ENCODE measurements at places on chromosomes 1 and 21.

DNA sequence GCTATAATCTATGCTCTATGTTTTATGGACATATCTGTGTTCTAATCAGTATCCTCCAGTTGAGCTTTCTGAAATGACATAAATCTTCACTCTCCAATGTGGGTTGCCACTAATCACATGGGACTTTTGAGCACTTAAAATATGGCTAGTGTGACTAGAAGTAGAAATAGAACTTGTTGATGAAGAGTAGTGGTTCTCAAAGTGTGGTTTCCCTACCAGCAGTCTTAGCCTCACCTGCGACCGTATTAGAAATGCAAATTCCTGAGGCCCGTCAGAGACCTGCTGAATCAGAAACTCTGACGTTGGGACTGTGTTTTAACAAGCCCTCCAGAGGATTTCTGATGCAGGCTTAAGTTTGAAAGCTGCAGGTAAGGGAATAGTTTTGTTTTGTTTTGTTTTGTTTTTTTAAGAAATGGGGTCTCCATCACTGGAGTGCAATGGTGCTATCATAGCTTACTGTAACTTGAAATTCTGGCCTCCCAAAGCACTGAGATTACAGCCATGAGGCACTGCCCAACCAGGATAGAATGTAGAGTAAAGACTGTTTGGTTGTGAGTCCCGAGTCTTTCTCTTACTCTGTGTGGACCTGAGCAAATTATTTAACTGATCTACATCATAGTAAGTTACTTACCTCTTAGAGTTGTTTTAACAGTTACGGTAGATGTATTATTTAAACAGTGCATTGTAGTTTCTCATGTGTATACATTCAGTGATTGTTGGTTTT lies 21.7 kb downstream of the GLRX2 start:
- no peak for DNase-seq

DNA sequence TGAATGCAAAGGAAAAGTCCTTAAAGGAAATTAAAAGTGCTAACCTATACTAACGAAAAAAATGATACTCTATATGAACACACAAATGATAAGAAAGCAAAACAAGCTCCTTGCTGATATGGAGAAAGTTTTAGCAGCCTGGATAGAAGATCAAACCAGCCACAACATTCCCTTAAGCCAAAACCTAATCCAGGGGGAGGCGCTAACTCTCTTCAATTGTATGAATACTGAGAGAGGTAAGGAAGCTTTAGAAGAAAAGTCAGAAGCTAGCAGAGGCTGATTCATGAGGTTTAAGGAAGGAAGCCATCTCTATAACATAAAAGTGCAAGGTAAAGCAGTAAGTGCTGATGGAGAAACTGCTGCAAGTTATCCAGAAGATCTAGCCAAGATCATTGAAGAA lies 3.4 kb downstream of the KRTAP23-1 start:
- DNase-seq = no peak

DNA sequence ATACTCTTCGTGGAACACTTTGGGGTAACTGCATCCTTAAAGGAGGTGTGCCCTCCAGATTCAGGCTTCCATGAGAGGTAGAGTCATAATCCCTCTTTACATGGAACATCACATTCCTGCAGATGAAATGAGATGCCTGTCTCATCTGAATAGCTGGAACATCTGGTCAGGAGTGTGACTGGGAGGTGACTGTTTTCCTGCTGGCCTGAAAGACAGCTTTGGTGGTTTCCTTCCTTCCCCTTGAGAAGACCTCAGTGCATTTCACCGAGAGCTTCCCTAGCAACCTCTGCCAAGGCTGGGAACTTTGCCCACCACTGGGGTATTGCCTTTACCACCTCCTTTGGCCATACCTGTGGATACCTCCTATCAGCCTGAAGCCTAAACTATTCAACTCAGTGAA lies 46.7 kb upstream of the GUCA2A start:
- no peak for DNase-seq

DNA sequence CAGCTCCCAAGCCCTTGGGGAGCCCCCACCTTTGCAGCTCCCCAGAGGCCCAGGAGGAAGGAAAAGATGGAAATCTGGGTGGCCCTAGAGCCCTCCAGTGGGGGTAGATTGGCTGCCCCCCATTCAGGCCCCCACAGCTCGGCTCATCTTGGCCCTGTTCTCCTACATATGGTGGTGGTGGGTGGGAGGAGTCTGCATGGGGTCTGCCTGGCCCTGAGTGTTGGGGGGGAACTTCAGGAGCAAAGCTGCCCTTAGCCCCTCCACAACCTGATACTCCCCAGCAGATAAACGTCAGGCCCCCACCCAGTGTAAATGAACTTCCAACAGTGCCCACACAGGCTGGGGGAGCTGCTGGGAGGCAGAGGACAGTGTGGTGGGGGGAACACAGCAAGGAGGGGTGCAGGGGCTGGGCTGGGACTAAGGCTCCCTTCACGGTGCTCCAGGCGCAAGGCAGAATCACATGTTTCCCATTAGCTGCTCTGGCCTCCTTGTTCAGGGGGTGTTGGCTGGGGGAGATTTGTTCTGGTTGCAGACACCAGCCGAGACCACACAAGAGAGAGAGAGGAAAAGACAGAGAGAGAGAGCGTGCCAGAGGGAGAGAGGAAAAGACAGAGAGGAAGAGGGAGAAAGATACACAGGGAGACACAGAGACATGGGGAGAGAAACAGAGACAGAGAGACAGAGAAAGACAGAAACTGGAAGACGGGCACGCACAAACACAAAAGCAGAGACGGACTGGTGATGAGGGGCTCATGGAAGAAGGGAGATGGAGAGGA lies 42.6 kb downstream of the AHDC1 start:
- no peak for DNase-seq

DNA sequence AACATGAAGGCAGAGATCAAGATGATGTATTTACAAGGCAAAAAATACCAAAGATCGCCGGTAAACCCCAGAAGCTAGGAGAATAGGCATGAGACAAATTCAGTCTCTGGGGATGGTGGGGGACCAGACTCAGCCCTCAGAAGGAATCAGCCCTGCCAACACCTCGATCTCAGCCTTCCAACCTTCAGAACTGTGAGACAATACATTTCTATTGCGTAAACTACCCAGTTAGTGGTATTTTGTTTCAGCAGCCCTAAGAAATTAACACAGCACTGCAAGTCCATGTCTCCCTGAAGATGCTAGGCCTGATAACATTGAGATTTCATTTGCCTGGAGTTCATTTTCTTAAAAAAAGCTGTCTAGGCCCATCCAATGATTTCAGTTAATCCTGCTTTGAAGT lies 622.5 kb downstream of the PTPRC start:
- DNase-seq = no peak

DNA sequence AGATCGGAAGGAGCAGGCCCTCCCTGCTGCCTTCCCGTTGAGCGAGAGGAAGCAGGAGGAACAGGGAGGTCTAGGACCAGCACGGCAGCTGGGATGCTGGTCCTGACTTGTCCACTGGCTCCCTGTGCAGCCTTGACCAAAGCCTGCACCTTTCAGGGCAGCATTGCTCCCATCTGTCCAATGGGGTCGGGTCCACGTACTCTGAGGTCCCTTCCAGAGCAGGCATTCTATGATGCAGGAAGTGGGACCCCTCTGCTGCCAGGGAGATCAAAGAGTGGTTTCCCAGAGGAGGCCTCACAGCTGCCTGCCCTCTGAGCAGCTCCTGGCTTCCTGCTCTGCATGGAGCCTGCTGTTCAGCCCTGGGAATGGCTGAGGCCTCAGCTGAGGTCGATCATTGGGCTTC lies 21.7 kb upstream of the ZNF362 start:
- no peak for DNase-seq

GRCh38 chr1:119081700-119082099 lies 58.8 kb downstream of the WARS2 start:
- no peak for DNase-seq

GRCh38 chr1:186220911-186221310 lies 154.1 kb downstream of the TPR start:
- DNase-seq = no peak

- no peak for DNase-seq
Measured at GRCh38 chr1:214718724-214719123, 115.7 kb downstream of the CENPF start.

DNA sequence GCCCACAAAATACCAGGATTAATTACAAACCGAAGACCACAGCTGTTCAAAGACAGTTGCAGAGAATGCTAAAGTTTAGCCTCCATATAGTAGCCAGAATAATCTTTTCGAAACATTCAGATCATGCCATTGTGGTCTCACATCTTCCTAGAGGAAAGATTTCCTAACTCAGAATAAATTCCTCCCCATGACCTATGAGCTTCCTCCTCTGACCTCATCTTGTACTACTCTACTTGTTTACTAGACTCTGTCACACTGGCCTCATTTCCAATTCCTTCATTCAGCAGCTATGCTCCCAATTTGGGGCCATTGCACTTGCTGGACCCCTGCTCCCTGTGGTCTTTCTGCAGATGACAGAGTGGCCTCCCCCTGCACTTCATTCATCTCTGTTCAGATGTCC lies 71.8 kb upstream of the LRRC53 start:
- DNase-seq = no peak
